Stimulated activated CD8-positive, alpha-beta memory T cell treated with anti-CD3 and anti-CD28 coated beads, Interleukin-4, amount 100 ng/mL, for 4 hours (primary cell): ENCODE measurements at places on chromosomes 4 and X.

- DNase-seq: no peak
Measured at GRCh38 chr4:25290490-25291067, 22.0 kb upstream of the ZCCHC4 start.

DNA sequence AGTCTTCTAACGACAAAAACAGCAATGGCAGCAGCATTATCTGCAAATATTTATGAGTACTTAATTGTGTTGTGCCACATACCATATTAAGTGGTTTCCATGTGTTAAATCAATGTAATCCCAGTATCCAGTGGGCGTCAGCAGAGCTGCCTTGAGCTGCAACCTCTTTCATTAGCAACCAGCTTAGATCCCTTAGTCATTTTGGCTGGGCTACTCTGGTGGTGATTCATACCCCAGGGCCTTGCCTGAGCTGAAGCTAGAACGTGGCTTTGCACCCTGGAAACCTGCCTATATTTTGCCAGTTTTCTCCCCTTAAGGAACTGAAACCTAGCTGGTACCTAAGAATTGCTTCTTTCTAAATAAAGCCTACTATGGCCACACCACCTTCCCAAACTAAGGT is 474.3 kb upstream of the FTHL17 start:
- DNase-seq: no peak

- DNase-seq: no peak
Measured at GRCh38 chr4:1717129-1718094, 3.7 kb downstream of the TMEM129 start.

- no peak for DNase-seq
Measured at GRCh38 chr4:139984471-139984870, 169.5 kb downstream of the MAML3 start.

GRCh38 chr4:83240379-83240875 is 44.2 kb downstream of the COQ2 start:
- no peak for DNase-seq

DNA sequence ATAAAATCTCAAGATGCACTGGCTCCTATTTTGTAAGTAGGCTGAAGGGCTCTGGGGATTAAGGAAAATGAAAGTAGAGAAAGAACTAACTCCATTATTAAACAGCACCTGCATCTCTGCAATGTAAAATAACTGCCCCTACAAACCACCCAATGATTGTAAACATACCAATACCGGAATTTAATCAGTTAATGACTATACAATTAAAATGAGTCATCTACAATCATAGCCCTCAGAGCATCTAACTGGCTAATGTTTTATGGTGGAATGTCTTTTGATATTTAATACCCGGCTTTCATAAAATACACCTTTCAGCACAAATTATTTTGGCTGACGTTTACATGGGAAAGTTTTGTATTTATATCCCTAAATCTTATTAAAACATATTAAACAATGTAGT is 142.3 kb downstream of the PAPSS1 start:
- no peak for DNase-seq

GRCh38 chrX:19332983-19333382 is 10.7 kb upstream of the PDHA1 start:
- no peak for DNase-seq

DNA sequence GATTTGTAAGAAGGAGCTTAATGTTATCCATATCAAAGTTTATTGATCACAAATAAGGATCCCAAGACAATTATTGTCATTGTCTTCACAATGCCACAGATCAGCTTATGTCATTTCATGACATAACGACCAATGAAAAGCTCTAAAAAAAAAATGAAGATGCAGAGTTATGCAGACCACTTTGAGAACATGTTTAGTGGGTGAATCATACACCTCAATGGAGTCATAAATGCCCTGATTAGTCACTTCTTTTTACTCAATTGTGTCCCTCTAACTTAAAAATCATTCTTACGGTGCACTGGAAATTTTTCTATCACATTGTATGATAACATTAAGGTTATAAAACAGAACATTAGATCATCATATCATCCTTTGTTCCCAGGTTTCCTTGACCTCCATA is 87.6 kb upstream of the GABRG1 start:
- DNase-seq: no peak

DNA sequence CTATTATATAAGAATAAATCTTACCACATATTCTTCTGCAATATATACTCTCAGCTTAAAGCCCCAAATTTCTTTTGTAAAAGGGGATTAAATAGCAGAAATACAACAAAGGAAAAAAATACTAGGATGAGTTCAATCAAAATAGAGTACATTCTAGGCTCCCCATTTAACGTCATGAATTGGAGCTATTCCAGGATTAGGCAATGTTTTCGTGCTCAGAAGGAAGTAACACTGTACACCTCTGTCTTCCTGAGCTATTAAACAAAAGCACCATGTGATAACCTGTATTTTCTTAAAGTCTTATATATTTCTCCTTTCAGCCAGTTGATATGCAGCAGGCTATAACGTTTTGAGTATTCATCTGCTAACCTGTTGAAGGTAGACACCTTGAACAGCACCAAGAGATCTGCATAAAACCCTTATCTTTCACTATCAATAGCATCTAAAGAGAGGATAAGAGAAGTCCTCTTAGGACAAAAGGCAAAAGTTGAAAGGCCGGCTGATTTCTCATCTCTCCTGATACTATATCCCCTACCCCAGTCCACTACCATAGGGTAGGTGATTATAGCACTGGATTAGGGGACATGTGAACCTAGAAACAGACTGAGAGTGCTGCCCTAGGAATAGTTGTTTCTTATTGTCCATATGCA is 31.5 kb downstream of the TEC start:
- DNase-seq: no peak

GRCh38 chr4:74109116-74109869 is 10.3 kb upstream of the CXCL2 start:
- DNase-seq: no peak

DNA sequence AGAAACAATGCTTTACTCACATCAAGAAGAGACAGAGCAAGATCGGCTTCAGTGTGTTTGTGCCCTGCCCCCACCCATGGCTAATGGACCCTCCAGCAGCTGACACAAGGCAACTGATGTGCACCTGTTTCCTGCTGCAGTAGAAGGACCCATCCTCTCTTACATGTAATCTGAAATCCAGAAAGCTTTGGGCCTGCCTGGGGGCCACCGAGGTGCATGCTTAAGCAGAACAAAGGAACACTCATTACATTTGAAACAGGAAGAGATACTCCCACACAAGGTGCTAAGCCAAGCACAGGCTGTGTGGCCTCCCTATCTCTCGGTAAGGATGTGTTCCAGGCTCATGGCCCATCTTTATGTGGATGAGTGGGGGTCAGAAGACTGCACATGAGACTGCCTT is 338.0 kb downstream of the SPOCK3 start:
- DNase-seq: no peak

GRCh38 chr4:89160806-89161205 is 49.5 kb downstream of the TIGD2 start:
- DNase-seq: no peak

DNA sequence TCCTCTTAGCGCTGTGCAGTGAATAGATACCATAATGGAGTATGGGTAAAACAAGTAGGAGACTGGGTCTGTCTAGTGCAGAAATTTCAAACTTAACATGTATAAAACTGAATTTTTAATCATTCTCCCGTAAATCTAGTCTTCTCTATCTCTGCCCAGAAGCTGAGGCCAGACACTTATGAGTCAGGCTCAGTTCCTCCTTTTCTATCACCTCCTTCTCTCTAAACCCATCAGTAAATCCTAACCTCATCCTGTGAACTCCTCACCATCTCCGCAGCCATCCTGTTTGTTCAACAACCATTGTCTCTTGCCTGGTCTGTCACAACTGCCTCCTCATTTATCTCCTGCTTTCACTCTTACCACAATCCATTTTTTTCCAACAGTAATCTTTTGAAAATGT is 19.8 kb upstream of the SGMS2 start:
- DNase-seq: no peak

DNA sequence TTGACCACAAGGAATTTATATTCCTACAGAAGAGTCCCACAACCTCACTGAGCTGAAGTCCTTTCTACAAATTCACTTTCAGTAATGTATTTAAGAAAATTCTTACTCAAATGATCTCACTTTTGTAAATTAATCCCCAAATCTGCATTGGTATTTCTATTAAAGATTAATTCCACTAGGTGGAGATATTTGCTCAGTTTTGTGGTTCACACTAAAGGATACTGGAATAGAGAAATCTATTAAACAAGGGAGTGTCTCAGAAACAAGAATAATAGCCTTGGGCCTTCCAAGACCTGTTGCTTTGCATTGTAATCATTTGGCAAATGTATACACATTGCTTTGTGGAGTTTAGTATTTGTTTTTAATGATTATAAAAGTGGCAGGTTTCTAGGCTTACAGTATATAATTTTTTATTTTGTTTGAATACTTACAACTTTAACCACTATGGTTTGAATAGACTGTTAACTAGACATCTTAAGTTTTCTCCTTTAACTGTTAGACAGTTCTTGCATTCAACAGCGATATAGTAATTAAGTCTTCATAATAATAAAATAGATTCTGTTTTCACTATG is 25.9 kb downstream of the CFAP299 start:
- DNase-seq: no peak

DNA sequence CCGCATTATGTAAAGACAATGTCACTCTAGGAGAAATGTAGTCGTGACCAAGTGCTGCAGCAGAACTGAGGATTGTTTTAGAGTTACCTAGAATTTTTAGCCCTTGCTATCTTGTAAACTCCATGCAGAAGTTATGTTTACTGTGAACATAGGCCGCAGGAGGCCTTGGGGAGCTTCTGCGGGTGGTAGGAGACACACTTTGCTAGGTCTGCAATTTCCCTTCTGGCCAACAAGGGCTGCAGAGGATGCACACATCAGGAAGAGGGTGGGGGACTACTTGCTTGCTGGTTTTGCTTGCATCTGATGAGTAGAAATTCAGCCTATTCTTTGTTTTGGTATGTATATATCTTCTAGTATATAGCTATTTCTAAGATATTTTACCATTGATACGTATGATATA is 23.1 kb downstream of the BANK1 start:
- DNase-seq: no peak

DNA sequence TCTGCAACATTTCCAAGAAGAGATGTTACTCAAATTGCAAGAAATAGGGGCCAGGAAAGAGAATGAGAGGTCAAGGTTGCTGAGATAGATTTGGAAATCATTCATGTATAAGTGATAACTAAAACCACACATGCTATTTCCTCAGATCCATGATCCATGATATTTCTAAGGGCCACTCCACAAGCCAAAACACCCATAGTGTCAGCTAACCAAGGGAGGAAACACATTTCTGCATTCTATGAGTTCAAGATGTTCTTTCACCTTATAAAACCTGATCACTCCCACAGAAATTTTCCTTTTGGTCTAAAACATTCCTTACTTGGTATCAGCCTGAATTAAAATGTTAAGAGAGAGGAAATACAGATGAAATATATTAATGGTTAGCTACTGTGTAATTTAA is 47.2 kb downstream of the TBCK start:
- no peak for DNase-seq

- no peak for DNase-seq
Measured at GRCh38 chrX:2468261-2469195, 32.2 kb downstream of the DHRSX start.

- no peak for DNase-seq
Measured at GRCh38 chr4:48557478-48557877, 67.4 kb downstream of the ZAR1 start.

DNA sequence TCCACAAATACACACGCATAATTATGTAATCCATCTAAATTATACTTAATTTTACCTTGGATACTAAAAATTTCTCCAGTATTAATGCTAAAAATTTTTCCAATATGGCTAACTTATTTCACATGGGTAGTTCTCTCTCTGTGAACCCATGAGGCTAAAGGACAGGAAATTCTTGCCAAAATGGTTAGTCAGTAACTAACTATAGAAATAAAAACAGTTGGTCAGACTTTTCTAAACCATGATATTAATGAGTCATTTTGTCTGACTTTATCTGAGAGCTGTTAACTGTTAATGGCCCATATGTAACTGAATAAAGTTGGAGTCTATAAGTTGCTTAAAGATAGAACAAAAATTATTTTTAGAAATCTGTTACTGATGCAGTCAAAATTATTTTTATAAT is 549.4 kb downstream of the TLL1 start:
- DNase-seq: no peak

- DNase-seq: no peak
Measured at GRCh38 chrX:42237956-42238355, 314.6 kb upstream of the CASK start.

DNA sequence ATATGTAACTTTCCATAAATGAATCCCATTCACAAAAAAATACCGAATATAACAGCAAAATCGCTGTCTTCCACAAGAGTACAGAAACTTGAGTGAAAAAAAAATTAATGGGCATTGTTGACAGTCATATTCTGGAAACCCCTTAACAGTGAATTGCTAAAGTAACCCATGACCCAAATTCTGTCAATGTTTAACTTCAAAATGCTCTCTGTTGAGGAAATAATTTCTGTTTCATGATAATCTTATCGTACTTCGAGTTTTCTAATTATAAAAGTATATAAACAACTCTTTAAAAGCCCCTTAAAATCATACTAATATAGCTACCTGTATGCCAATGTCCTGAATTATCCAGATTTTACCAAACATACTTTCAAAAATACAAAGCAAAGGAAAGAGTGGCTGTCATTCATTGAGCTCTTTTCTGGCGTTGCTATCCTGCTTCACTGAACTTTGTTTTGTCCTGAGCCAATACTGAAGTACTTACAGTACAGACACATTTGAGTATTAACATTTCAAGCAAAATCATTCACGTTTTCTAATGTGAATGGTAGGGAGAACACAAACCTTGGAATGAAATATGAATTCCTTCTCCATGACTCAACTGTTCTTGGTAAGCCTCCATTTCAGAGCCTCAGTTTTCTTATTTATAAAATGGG is 2.4 kb downstream of the XAGE3 start:
- DNase-seq: no peak

GRCh38 chr4:40311811-40312346 is 23.3 kb upstream of the CHRNA9 start:
- no peak for DNase-seq

GRCh38 chr4:149754526-149754925 is 61.1 kb downstream of the IQCM start:
- DNase-seq: no peak

DNA sequence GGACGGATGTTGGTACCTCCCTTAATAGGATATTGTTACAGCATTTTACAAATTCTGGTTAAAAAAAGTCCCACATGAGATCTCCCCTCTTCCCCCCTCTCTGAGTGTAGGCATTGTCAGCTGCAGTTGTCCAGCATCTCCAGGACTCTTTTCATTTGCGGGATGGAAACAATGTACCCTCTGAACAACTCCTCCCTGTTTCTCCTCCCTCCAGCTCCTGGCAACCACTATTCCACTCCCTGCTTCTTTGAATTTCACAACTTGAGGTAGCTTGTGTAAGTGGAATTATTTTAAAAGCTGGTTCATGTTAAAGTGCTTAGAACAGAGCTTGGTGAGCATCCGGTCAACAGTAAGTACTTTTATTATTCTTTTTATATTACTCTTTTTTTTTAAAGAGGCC is 69.8 kb downstream of the TBL1X start:
- DNase-seq: no peak

DNA sequence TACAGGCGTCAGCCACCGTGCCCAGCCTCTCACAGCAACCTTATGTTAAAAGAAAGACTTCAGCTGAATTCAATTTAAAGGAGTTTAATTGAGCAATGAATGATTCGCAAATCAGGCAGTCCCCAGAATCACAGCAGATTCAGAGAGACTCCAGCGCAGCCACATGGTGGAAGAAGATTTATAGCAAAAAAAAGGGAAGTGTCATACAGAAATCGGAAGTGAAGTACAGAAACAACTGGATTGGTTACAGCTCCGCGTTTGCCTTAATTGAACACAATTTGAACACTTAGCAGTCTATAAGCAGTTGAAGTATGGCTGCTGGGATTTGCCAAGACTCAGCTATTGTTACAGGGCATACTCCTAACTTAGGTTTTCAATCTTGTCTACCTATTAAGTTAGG is 19.8 kb downstream of the CENPVL3 start:
- no peak for DNase-seq
